Body of pancreas (tissue), 4 donors: ENCODE measurements at places on chromosomes 2 and 18.

- no peak for DNase-seq
- H3K4me1 ChIP-seq, result no peaks in the 10 kb centered on the region
- H3K27ac ChIP-seq, result no peak overlapping the region
- H3K36me3 ChIP-seq, result no peaks in the 10 kb centered on the region
- no peak overlapping the region for H3K4me3 ChIP-seq
- H3K27me3 ChIP-seq, result no peaks in the 10 kb centered on the region
These were observed 82.8 kb downstream of the SLC25A12 start for GRCh38 chr2:171811245-171811628.

DNA sequence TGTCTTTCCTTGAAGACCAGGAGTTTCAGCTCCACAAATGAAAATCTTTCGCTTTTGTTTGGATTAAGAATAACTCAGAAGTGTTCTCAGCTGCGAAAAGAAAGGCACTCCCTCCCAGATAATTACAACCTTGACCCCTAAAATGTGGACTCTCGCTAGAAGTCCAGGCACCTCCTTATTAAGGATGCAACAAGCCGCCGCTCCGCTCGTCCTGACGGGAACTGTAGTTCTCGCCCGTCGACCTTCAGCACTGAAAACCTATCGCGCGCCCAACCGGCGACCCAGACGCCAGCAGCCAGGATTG lies 559 bp downstream of the IMMT start:
- H3K4me1 ChIP-seq, result peaks cover 54% of the 10 kb centered on the region
- no peak overlapping the region for H3K4me3 ChIP-seq
- no peaks in the 10 kb centered on the region for H3K27me3 ChIP-seq
- peak overlapping the region; percentile 100 for H3K27ac ChIP-seq
- no peaks in the 10 kb centered on the region for H3K36me3 ChIP-seq
- no peak for DNase-seq

GRCh38 chr2:97711394-97711711 lies 2.0 kb upstream of the ZAP70 start:
- no peak overlapping the region for H3K4me3 ChIP-seq
- no peaks in the 10 kb centered on the region for H3K4me1 ChIP-seq
- DNase-seq, result no peak
- no peak overlapping the region for H3K27ac ChIP-seq
- no peaks in the 10 kb centered on the region for H3K27me3 ChIP-seq
- no peaks in the 10 kb centered on the region for H3K36me3 ChIP-seq

GRCh38 chr2:40178971-40179370 lies 272.9 kb downstream of the SLC8A1 start:
- H3K4me3 ChIP-seq, result no peak overlapping the region
- no peak overlapping the region for H3K27ac ChIP-seq
- H3K27me3 ChIP-seq, result no peaks in the 10 kb centered on the region

- no peaks in the 10 kb centered on the region for H3K27me3 ChIP-seq
- DNase-seq, result peak; percentile 38
- H3K4me1 ChIP-seq, result peaks cover 30% of the 10 kb centered on the region
- H3K4me3 ChIP-seq, result no peak overlapping the region
These were observed 833.2 kb upstream of the CHAC2 start for GRCh38 chr2:52934323-52934898.

DNA sequence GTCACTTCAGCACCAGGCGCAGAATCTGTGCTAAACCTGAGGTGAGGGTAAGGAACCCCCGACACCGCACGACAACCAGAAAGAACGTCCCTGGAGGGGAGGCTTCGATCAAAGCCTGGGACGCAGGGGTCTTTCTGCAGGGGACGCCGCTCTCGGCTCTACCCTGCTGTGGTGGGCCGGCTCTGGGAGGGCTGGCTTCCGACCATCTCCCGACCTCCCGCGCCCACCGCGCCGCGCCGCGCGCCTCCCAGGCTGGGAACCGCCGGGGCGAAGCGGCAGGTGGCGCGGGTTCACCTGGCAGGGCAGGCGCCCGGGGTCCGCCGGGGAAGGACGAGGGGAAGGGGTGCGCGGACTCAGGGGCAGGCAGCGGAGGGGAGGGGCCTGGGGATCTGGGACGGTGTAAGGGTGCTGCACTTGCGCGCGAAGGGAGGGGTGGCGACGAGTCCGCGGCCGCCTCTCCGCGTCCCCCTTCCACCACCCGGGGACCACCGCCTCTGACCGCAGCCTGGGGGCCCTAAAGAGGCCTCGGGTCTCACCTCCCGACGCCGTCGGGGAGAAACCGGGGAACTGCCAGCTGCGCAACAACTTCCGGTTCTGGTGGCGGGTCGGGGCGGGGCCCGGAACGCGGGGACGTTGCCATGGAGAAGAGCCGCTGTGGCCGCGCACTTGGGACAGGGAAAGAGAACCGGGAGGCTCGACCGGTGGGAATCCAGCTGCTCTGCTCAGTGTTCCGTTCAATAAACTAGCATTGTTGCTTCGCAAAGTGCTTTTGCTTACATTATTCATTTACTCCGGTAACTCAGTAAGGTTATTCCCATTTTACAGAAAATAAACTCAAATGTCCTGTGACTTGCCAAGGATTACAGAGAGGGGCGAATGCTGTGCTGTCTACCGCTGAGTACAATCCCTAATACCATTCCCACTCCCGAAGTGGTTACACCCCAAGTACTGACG lies at the start of gene ZNF396:
Gene ZNF396 (minus strand): TSS at position 596 of the 954 bp plus-strand sequence. CDS start 3,045 bp downstream, outside the sequence.
- peak; percentile 87 for DNase-seq
- no peaks in the 10 kb centered on the region for H3K27me3 ChIP-seq
- H3K36me3 ChIP-seq, result peaks cover 2% of the 10 kb centered on the region
- peaks cover 9% of the 10 kb centered on the region for H3K4me1 ChIP-seq
- peak within 1 kb of the TSS; percentile 76 for H3K4me3 ChIP-seq

GRCh38 chr2:44680424-44680971 lies 261.0 kb upstream of the SIX3 start:
- H3K27ac ChIP-seq, result no peak overlapping the region
- DNase-seq, result no peak
- H3K4me3 ChIP-seq, result no peak overlapping the region

- DNase-seq, result no peak
- H3K4me3 ChIP-seq, result no peak overlapping the region
- peaks cover 4% of the 10 kb centered on the region for H3K27me3 ChIP-seq
- H3K4me1 ChIP-seq, result no peaks in the 10 kb centered on the region
- H3K27ac ChIP-seq, result no peak overlapping the region
- H3K36me3 ChIP-seq, result no peaks in the 10 kb centered on the region
These were observed 7.4 kb downstream of the PMAIP1 start for GRCh38 chr18:59907172-59907571.

DNA sequence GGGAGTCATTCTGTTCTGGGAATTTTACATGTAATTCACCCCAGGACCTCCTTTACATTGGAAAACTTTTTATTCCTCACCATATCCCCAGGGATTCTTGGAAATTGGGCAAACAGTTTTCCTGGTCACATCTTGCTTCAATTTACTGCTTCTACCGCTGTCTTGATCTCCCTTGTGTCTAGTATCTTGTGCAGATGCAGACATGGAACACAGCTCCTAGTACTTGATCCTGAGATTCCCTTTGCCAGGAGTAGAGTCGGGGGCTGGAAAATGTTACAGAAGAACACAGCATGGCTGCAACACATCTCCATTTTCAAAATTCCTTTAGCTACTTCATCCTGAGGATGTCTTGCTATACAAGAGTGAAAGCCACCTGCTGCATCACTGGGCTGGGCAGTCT lies 472.8 kb downstream of the PLCL1 start:
- DNase-seq, result no peak
- H3K36me3 ChIP-seq, result no peaks in the 10 kb centered on the region
- H3K27me3 ChIP-seq, result no peaks in the 10 kb centered on the region
- H3K27ac ChIP-seq, result no peak overlapping the region
- no peaks in the 10 kb centered on the region for H3K4me1 ChIP-seq

- no peak overlapping the region for H3K27ac ChIP-seq
- peaks cover 7% of the 10 kb centered on the region for H3K4me1 ChIP-seq
- no peaks in the 10 kb centered on the region for H3K36me3 ChIP-seq
- peak; percentile 55 for DNase-seq
- no peaks in the 10 kb centered on the region for H3K27me3 ChIP-seq
- H3K4me3 ChIP-seq, result no peak overlapping the region
These were observed 286.5 kb upstream of the SYT4 start for GRCh38 chr18:43563780-43564179.

DNA sequence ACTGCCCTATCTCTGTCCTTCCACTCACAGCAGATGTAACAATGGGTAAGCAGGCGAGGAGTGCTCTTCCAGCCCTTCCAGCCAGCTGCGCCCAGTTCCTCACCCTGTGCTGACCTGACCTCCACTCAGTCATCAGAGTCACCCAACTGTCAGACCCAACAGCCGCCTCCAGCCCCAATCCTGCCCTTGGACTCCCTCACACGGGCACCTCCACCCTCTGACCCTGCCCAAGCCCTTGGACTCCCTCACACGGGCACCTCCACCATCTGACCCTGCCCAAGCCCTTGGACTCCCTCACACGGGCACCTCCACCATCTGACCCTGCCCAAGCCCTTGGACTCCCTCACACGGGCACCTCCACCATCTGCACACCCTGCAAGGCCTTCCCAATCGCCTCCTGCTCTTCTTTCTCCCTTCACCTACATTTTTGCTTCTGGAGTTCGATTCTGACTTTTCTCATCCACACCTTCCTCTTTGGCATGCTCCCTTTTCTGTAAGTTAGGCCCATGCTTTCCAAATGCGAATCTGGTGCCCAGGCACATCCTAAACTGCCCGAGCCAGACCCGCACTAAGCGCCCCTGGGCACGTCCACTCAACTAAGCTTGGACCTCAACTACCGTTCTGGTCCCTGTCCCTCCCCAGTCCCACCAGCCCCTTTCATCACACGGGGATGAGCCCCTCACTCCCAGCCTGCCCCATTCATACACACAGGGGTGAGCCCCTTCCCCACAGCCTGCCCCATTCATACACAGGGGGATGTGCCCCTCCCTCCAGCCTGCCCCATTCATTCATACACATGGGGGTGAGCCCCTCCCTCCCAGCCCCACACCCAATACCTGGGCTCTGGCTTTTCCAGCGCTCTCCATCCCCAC lies 15.9 kb downstream of the EIPR1 start:
- no peaks in the 10 kb centered on the region for H3K27me3 ChIP-seq
- peaks cover 11% of the 10 kb centered on the region for H3K4me1 ChIP-seq
- H3K27ac ChIP-seq, result no peak overlapping the region
- no peaks in the 10 kb centered on the region for H3K36me3 ChIP-seq
- no peak for DNase-seq

- DNase-seq, result no peak
- H3K4me3 ChIP-seq, result no peak overlapping the region
- H3K4me1 ChIP-seq, result peaks cover 60% of the 10 kb centered on the region
- H3K27ac ChIP-seq, result no peak overlapping the region
These were observed 44.0 kb downstream of the TRAK2 start for GRCh38 chr2:201407265-201407664.

GRCh38 chr2:237939251-237939650 lies 27.6 kb upstream of the UBE2F start:
- no peaks in the 10 kb centered on the region for H3K27me3 ChIP-seq
- H3K36me3 ChIP-seq, result no peaks in the 10 kb centered on the region
- no peak overlapping the region for H3K4me3 ChIP-seq
- DNase-seq, result no peak
- H3K27ac ChIP-seq, result no peak overlapping the region
- H3K4me1 ChIP-seq, result peaks cover 33% of the 10 kb centered on the region

DNA sequence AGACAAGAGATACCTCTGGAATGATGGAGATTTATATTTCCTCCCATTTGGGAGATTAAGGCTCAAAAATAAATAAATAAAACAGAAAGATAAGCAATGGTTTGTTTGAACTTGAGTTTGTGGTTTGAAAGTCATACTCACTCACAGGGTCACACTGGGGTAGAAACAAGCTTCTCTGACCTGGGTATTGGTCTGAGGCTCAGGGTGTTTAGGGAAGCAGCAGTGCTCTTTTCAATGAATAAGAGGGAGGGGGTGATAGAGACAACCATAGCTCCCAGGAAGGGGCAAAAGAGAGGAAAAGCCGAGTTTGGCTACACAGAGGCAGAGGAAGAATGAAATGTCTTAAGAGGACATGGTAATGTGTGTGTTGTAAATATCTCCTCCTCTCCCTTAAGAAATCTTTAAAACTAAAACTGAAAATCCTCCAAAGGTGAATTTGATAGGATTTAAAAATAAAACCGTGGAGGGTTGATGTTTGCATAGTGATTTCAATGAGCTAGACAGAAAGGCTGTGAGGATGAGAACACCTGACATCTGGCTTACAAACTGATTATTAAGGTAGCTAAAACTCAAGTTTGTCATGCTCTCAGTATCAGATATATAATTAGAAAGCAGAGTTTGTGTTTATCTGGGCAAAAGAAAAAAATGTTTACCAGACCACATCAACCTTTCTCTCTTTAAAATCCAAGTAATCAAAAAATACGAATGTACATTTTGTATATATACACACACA lies 159.9 kb upstream of the TMEFF2 start:
- no peak overlapping the region for H3K27ac ChIP-seq
- H3K27me3 ChIP-seq, result no peaks in the 10 kb centered on the region
- H3K4me1 ChIP-seq, result no peaks in the 10 kb centered on the region
- no peak overlapping the region for H3K4me3 ChIP-seq
- no peak for DNase-seq
- H3K36me3 ChIP-seq, result no peaks in the 10 kb centered on the region

DNA sequence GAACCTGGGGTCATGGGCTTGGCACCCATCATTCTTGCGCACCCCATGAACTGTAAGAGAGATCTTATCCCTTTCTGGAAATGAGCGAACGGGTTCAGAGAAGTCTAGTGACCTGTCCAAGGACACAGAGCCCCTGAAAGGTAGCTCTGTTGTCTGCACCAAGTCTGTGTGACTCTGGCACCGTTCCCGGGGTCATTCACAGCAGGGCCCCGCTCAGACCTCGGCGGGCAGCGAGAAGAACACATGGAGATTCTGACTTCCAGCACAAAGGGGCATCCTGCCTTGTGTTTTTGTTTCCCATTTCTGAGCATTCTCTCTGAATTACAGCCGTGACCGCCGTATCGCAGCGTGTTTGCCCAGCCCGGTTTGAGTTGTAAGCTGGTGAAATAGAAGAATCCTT lies 231.7 kb downstream of the KLHL29 start:
- DNase-seq, result no peak
- H3K4me1 ChIP-seq, result no peaks in the 10 kb centered on the region
- no peak overlapping the region for H3K4me3 ChIP-seq
- no peak overlapping the region for H3K27ac ChIP-seq

- DNase-seq, result no peak
- no peaks in the 10 kb centered on the region for H3K27me3 ChIP-seq
These were observed 729.6 kb upstream of the ZNF804A start for GRCh38 chr2:183868707-183869106.

DNA sequence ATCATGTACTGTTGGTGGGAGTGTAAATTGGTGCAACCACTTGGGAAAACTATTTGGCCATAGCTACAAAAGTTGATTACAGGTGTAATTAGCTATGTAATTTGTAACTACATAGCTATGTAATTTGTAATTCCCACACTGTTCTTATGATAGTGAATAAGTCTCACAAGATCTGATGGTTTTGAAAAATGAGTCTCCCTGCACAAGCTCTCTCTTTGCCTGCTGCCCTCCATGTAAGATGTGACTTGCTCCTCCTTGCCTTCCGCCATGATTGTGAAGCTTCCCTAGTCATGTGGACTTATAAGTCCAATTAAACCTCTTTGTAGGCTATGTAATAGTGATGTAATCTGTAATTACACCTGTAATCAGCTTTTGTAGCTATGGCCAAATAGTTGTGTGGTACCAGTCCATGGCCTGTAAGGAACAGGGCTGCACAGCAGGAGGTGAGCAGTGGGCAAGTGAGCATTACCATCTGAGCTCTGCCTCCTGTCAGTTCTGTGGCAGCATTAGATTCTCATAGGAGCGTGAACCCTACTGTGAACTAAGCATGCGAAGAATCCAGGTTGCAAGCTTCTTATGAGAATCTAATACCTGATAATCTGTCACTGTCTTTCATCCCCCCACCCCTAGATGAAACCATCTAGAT lies 133.7 kb upstream of the COPS8 start:
- no peak overlapping the region for H3K27ac ChIP-seq
- H3K27me3 ChIP-seq, result no peaks in the 10 kb centered on the region
- H3K4me3 ChIP-seq, result no peak overlapping the region
